Kidney (tissue), 22 donors: ENCODE measurements at places on chromosomes 5 and 9. TPM values are rescaled to one million over a fixed set of nuclear protein-coding genes. Genes with fewer than 3 reads are reported as not detected.

- DNase-seq: no peak
Measured at GRCh38 chr5:144236499-144236898, 65.8 kb downstream of the KCTD16 start.

DNA sequence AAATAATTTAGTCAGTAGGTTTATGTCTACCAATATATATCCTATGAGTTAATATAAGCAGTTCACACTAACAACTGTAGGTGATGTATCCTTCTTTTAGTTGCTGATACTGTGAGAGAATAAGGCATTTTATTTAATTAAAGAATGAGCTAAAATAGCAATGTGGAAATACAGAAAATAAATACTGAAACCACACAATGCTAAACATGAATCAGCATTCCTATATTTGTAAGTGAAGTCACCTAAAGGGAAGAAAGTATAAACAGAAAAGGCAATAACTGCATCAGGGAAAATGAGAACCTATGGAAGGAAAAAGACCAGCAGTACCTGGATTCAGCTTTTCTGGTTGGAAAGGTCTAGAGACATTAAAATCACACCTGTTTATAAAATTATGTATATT, 336.0 kb downstream of the PDE4D start:
- no peak for DNase-seq

DNA sequence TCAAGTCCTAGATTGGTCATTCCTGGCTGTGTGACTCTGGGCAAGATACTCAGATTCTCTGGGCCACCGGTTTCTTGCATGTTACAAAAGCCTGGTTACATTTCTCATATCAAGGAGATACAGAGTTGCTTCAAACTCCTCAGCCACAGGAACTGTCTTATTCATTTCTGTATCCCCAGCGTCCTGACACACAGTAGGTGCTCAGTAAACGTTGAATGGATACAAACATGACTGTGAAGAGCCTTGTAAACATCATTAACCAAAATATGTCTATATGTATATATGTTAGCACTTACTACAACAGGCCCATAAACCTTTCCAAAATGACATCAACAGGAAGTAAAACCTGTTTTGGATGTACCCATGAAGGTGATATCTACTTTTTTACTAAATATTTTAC, 1.6 kb downstream of the CLTB start:
- DNase-seq: no peak

GRCh38 chr5:150766251-150766650, 7.4 kb upstream of the DCTN4 start:
- DNase-seq: no peak

GRCh38 chr5:7668161-7668560, 182.8 kb downstream of the CFAP90 start:
- DNase-seq: no peak

DNA sequence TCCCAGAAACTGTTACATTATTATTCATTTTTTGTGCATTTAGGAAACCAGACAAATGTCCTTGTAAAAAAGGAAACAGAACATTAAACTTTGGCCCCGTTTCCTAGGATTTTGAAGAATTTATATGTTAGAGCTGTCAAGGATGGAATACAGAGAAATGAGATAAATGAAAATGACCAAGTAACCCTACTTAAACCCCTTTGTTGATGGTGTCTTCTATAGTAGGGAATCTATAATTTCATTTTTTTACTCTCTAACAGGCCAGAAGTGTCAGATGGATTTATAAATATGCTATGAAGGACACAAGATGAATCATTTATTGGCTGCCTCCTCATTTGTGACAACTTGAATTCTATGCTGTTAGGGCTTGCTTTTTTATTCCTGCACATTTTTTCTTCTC, 1047.1 kb downstream of the PTPRD start:
- DNase-seq: no peak

GRCh38 chr9:77469515-77470231, 178.4 kb downstream of the GNA14 start:
- DNase-seq: peak; percentile 30

DNA sequence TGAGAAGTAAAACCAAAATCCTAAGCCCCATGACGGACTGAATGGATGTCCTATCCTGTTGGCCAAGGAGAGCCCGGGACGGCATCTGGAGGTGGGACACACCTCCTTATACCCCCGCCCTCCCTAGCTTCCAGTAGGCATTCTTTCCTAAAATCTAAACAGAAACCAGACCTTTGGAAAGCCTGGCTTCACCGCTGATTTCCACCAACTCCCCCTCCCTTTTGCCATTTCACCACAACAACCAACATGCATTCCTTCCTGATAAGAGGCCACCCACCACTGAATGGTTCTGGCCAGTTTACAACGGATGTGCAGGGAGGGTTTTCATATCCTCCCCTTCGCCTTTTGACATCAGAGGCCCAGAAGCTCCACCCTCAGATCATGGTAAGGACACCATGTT, 9.2 kb upstream of the RARS1 start:
- no peak for DNase-seq

DNA sequence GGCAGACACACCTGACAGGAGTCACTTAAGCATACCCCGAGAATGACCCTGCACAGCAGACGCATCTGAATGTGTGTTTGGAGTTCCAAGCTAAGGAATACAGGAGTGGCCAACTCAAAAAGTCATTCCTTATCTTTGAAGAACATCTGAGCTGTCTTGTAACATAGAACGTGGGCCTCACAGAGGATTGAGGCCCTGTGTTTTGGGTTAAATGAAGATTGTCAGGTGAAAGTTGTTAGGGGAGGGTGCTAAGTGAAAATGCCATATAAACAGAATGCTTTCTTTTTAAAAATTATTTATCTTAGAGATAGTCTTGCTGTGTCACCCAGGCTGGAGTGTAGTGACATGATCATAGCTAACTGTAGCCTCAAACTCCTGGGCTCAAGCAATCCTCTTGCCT, 100.9 kb downstream of the PIK3R1 start:
- no peak for DNase-seq

DNA sequence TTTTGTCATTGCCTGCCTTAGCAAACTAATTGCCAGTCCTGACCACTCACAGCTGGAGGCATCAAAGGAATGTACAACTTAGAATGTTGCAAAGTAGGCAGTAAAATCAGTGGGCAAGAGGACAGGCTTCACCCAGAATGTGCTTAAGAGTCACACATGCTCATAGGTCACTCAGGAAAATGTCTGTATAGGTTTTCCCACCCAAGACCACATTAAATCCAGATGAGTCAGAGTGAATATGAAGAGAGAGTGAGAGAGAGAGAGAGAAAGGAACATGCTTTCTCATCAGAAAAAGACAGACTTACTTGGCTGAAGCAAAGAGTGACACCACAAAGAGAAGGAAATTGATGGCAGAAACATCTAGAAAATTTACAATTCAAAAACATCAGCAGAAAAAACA, 37.9 kb downstream of the PLEKHG4B start:
- no peak for DNase-seq

DNA sequence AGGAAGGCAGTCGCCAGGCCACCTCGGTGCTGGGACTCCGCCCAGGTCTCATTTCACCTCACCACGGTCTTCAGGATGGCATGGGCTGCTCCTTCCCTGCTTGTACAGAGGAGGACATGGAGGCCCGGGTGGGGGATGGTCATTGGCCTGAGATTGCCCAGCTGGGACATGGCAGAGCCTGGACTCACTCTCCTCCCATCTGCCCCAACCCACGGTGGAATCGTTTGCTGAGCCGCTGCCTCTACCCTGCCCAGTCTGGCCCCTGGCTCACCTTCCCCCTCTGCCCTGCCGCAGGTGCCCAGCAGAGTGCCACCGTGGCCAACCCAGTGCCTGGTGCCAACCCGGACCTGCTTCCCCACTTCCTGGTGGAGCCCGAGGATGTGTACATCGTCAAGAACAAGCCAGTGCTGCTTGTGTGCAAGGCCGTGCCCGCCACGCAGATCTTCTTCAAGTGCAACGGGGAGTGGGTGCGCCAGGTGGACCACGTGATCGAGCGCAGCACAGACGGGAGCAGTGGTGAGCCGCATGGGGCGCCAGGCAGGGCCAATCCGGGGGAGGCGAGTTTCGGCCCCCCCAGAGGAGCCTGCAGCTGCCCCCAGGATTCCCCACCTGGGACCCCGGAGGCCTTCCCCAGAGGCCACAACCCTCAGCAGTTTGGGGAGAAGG, 36.7 kb downstream of the HK3 start:
- DNase-seq: no peak

DNA sequence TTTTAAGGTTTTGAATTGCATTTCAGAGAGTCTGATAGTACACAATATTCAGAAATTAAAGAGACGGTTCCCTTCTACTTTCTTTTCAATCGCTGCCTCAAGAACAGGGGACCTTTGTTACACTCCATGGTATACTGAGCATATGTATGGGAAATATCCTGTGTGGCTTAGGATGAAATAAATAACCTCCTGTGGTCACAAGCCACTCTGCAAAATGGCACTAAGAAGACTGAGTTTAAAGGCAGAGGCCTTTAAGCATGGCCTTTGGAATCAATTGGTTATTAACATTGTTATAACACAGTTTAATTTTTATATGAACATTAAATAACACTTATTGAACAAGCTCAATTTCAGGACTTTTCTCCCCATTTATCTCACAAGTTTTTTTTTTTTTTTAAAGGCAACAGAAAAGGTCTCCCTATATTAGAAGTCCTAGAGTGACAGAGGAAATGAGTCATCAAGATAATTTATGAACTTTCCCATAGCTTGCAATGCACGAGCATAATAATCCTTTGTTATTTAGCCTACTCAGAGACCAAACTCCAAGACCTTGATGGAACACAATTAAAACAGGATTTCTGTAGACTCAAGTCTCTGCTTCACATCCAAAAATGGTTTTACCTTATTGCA, 341.9 kb downstream of the TMEM167A start:
- DNase-seq: no peak

DNA sequence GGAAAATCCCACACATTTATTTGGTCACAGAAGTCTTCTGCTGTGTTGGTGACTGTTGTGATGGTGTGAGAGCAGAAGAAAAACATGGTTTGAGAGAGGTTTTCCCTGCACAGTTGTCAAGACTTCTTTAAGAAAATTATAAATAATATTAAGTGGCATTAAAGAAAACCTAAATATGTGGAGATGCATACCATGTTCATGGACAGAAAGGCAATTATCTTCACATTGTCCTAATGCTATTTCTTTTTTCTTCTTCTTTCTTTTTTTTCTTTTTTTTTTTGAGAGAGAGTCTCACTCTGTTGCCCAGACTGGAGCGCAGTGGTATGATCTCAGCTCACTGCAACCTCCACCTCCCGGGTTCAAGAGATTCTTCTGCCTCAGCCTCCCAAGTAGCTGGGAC, 24.3 kb upstream of the ERGIC1 start:
- DNase-seq: no peak

DNA sequence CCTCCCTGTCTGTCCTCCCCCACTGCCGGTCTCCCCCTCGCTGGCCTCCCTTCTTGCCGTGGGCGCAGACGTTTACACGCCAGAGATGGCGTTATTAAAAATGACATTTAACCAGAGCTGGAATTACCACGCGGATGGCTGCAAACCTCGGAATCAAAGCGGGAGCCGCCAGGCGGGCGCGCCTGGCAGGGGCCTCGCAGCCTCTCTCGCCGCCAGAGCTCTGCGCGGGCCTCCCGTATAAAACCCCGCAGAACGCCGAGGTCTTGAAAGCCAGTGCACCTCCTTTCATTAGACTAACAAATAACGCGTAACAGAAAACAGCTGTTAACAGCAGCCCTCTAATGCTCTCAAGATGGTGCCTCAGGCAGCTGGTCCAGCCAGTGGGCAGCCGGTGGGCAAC, 10.2 kb downstream of the PRRX2 start:
- DNase-seq: peak; percentile 61

GRCh38 chr5:171597946-171598640, 178.6 kb downstream of the FGF18 start:
- no peak for DNase-seq

DNA sequence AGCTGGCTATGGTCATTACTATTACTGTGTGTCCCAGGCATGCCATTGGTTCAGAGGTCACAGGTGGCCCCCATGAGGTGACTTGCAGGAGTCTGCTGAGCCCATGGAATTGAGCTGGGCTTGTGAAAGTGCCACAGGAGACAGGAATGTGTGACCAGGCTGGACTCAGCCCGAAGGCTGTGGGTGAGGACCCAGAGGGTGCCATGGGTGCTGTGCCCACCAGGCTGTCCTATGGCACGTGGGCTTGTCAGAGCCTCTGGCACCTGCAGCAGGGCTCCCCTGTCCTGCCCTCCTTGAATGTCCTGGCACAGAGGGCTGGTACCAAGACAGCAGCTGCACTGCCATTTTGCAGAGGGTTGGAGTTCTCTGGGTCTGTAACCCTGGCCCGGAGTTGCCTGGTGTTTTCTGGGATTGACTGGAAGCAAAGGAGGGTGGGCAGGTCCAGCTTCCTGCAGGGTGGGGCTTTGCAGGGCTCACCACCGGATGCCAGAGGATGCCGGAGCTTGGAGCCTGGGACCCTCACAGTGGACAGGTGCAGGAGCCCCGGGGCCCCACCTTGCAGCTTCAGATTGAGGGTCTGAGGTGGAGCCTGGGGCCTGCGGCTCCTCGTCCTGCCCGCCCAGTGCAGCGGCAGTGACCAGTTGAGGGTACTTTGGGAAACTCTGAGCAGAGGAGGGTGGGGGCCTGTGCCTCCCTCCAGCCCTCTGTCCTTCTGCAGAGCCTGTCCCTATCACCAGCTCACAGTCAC, 14.2 kb downstream of the COL5A1 start:
- DNase-seq: no peak

Gene ARRDC3
- 124 TPM for total RNA-seq

Gene SLC34A1
- total RNA-seq: 0.91 TPM

Gene TAF1L
- total RNA-seq: not detected

Gene ADAMTSL1
- total RNA-seq: 27.3 TPM

Gene LAMC3
- 13.8 TPM for total RNA-seq

Gene PCDHGB7
- total RNA-seq: 15.1 TPM

Gene MLANA
- not detected for total RNA-seq

Gene TICAM2
- total RNA-seq: 7.6 TPM
